Fibroblast of lung (primary cell): ENCODE measurements at places on chromosomes 7 and 10. TPM values are rescaled to one million over a fixed set of nuclear protein-coding genes. Genes with fewer than 3 reads are reported as not detected.

The MSANTD7 gene
- 14.4 and 14.9 TPM in 2 replicates for total RNA-seq

The HNRNPF gene
- 217 and 293 TPM in 2 replicates for total RNA-seq

The ERV3-1 gene
- total RNA-seq: 6.2 and 8.8 TPM in 2 replicates

The ADGRA1 gene
- not detected in 2 replicates for total RNA-seq

The NME8 gene
- not detected in 2 replicates for total RNA-seq

GRCh38 chr10:86706401-86706841 lies 38.1 kb downstream of the LDB3 start:
- H3K4me1 ChIP-seq: no peaks in the 10 kb centered on the region
- DNase-seq: no peak
- no peak overlapping the region for H3K27ac ChIP-seq

- no peak overlapping the region for H3K4me3 ChIP-seq
- H3K27ac ChIP-seq: no peak overlapping the region
- H3K27me3 ChIP-seq: no peaks in the 10 kb centered on the region
- no peaks in the 10 kb centered on the region for H3K4me1 ChIP-seq
- no peaks in the 10 kb centered on the region for H3K36me3 ChIP-seq
These were observed 631.3 kb upstream of the LRRTM3 start for GRCh38 chr10:66294538-66294937.

DNA sequence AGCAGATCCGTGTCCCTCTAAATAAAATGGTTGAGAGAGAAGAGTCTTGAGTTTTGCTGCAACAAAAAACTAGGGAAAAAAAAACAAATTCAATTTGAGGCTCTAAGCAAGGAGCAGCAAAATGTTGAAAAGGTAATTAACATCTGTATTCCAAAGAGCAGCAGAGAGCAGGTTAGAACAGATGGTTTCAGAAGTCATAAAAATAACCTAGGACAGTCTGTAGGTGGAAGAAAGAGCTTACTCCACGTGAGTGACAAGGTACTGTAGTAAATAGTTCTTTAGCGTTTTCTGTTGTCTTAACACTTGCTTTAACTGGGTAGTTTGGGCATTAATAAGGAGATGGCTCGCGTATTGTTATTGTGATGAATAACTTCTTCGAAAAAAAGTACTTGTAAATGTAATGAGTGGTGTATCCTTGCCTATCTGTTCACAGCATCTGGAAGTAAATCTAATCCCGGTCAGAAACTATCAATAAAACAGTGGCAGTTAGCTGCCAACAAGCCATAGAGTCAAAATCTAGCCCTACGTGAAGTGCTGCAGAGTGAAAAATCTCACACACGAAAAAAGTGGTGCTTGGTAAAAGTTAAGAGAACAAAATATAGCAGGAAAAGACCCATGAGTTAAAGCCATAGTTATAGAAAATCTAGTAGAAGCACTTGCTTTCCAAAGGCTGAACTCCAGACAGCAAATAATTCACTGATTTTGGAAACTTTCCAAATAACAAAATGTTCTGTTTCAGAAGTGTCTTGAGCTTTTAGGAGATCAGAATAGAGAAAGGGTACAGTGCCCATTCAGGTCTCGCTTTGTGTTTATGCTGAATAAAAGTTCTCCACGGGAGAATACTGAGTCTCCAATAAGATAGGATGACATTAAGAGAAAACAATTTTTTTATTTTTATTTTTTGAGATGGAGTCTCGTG lies 49.3 kb upstream of the PARD3 start:
- H3K36me3 ChIP-seq: no peaks in the 10 kb centered on the region
- no peaks in the 10 kb centered on the region for H3K27me3 ChIP-seq
- no peaks in the 10 kb centered on the region for H3K4me1 ChIP-seq
- DNase-seq: no peak
- H3K27ac ChIP-seq: no peak overlapping the region

DNA sequence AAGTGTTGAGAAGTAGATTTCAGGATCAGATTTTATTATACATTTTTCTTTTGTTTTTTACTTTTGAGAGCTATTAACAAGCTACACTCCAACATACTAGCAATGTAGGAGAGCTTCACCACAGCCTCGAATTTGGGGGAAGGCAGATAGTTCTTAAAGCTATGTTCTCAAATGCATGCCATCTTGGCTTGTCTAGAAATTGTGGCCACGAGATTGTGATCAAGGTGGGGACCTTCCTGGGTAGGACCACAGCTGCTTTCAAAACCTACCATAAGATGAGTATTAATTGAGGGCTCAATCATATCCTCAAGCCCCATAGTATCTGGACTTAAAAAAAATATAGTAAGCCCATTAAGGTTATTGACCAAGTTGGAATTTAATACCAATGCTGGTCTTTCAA lies 27.9 kb upstream of the JAZF1 start:
- no peak overlapping the region for H3K4me3 ChIP-seq
- H3K27me3 ChIP-seq: no peaks in the 10 kb centered on the region
- H3K4me1 ChIP-seq: no peaks in the 10 kb centered on the region
- no peak for DNase-seq

- H3K4me1 ChIP-seq: no peaks in the 10 kb centered on the region
- H3K36me3 ChIP-seq: no peaks in the 10 kb centered on the region
- no peak overlapping the region for H3K27ac ChIP-seq
These were observed 54.3 kb downstream of the BMS1 start for GRCh38 chr10:42836771-42837468.

- DNase-seq: no peak
- no peak overlapping the region for H3K4me3 ChIP-seq
- H3K36me3 ChIP-seq: no peaks in the 10 kb centered on the region
- no peaks in the 10 kb centered on the region for H3K27me3 ChIP-seq
- H3K4me1 ChIP-seq: no peaks in the 10 kb centered on the region
These were observed 49.8 kb upstream of the NFE2L3 start for GRCh38 chr7:26102176-26102575.

- no peak overlapping the region for H3K4me3 ChIP-seq
- no peak for DNase-seq
- H3K4me1 ChIP-seq: no peaks in the 10 kb centered on the region
- no peaks in the 10 kb centered on the region for H3K36me3 ChIP-seq
- no peak overlapping the region for H3K27ac ChIP-seq
- peaks cover under 1% of the 10 kb centered on the region for H3K27me3 ChIP-seq
These were observed 35.0 kb upstream of the LRRC18 start for GRCh38 chr10:48974510-48975156.

DNA sequence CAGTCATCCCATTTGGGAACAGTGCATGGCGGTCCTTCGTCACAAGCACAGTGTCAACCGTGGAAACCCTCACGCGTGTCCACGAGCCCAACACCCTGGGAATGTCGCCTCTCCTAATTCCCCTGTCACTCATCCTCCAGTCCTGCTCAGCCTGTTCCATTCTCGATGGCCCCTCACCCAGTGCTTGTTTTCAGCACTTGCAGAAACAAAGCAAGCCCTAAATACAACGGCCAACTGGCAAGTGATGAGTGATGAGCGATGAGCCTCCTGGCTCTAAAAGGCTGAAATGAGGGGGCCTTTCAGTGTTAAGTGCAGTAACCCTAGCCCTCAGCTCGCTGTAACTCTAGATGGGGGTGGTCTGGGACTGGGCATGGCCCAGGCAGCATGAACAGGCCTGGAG lies 22.6 kb downstream of the NKX2-3 start:
- H3K27ac ChIP-seq: no peak overlapping the region
- no peaks in the 10 kb centered on the region for H3K36me3 ChIP-seq
- H3K4me1 ChIP-seq: no peaks in the 10 kb centered on the region
- DNase-seq: no peak
- peaks cover 11% of the 10 kb centered on the region for H3K27me3 ChIP-seq

- H3K4me1 ChIP-seq: peaks cover 5% of the 10 kb centered on the region
- no peak overlapping the region for H3K4me3 ChIP-seq
- no peaks in the 10 kb centered on the region for H3K36me3 ChIP-seq
- H3K27me3 ChIP-seq: no peaks in the 10 kb centered on the region
- H3K27ac ChIP-seq: no peak overlapping the region
- no peak for DNase-seq
These were observed 78.6 kb upstream of the ITGB1 start for GRCh38 chr10:33036670-33037069.

- peak overlapping the region; percentile 61 for H3K4me3 ChIP-seq
- no peaks in the 10 kb centered on the region for H3K4me1 ChIP-seq
- peak; percentile 37 for DNase-seq
- H3K27me3 ChIP-seq: peaks cover 11% of the 10 kb centered on the region
These were observed 13.1 kb downstream of the IFT22 start for GRCh38 chr7:101308245-101309085.
